ENCODE measurements at places on chromosomes 5 and 9. TPM values are rescaled to one million over a fixed set of nuclear protein-coding genes. Genes with fewer than 3 reads are reported as not detected.

TMEM215 gene
- not detected for total RNA-seq

ORM2 gene
- not detected for total RNA-seq

KIF12 gene
- not detected for total RNA-seq

DNA sequence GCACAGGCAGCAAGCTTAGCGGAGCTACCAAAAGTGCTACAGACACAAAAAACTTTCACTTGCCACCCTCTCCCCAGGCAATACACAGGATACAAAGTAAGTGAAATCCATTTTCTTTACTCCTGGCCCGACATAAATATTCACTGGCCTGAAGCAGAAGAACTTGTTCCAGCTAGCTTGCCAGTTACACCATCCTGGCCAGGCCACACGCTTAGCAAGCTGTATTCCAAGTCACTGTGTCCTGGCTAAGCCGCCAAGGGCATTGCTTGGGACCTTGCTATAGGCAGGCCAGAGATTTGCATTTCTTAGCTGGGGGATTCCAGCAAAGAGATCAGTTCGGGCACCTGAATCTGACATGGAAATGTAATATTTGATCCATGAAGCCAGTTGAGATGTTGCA lies 71.0 kb upstream of the SLC1A3 start:
- no peak overlapping the region for H3K27ac ChIP-seq
- H3K4me3 ChIP-seq = no peak overlapping the region
- H3K27me3 ChIP-seq = no peaks in the 10 kb centered on the region
- DNase-seq = no peak
- no peaks in the 10 kb centered on the region for H3K4me1 ChIP-seq

- no peak overlapping the region for H3K27ac ChIP-seq
- H3K36me3 ChIP-seq = peaks cover 16% of the 10 kb centered on the region
- peaks cover 5% of the 10 kb centered on the region for H3K4me1 ChIP-seq
Observed at GRCh38 chr9:123040801-123041200, 7.3 kb downstream of the GPR21 start.

GRCh38 chr5:14816999-14817761 lies 54.4 kb downstream of the ANKH start:
- H3K4me1 ChIP-seq = peaks cover 43% of the 10 kb centered on the region
- DNase-seq = no peak
- H3K27ac ChIP-seq = peak overlapping the region; percentile 43
